ENCODE measurements at places on chromosomes 7 and 10.

GRCh38 chr10:13425397-13425796, 77.3 kb upstream of the SEPHS1 start:
- no peak for DNase-seq

DNA sequence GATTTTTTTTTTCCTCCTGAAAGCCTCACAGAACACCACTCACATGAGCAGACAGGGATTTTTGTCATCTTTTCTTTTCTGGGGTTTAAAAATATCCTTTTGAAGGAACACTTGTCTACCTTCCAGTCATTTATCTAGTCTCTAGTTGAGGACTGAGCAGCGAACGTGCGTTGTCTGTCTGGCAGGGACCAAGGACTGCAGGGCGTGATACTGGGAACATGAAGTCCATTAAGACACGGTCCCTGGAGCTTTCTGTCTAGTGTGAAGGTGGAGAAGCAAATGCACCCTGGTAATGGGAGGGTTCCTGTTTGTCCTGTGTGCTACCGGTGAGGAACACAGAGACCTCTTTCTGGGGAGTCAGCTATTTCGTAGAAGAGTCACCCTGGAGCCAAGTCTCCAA, 207.4 kb downstream of the TMEM178B start:
- no peak for DNase-seq

GRCh38 chr7:111878785-111879184, 316.5 kb upstream of the IMMP2L start:
- no peak for DNase-seq

- no peak for DNase-seq
Measured at GRCh38 chr10:124802313-124802675, 675 bp downstream of the ABRAXAS2 start.

DNA sequence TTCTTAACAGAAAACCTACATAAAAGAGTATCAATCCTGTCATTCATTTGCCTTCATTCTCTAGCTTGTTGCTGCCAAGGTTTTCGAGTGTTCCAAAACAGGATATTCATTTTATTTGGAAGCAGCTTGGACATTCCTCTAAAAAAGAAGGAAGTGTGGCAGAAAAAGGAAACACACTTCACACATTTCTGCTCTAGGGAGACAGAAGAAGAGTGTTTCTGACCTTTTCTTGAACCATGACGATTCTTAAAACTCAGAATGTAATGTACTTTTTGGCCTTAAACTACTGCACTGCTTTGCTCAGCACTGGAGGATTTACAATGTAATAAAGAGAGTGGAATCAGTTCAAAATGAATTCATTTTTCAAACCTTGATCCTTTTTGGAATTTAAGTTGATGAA, 81.3 kb downstream of the SEMA3A start:
- DNase-seq: no peak

DNA sequence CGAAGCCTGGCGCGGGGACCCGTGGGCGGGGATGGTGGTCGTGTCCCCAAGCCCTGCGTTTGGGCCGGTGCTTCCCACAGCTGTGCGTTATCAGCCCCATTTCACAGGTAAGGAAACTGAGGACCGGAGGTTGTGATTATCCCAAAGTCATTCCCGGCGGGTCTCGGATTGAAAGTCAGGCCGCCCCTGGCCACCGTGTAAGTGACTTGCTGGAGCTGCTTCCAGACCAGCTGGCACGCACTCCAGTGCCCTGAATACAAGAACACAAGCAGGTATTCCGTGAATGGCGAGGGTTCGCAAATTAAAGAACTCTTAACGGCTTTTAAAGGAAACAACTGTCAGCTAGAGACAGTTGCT, 675 bp upstream of the ATE1 start:
- DNase-seq: no peak

DNA sequence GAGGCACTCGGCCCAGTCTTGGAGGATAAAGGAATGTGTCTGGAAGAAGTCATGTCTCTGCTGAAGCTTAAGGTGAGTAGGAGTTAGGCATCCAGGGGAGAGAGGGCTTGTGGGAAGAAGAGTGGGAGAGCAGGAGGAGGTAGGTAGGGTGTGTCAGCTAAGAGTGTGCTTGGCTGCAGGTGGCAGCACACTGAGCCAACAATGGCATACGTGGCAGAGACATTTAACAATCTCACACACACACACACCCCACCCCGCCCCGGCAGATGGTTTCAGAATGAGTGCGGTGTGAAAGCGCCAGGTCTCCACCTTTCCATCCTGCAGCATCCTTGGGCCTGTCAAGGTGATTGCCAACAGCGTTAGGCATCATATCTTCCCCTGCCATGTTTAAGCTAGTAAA, 11.2 kb upstream of the ARPC1A start:
- DNase-seq: no peak

Data from stimulated activated CD8-positive, alpha-beta memory T cell treated with anti-CD3 and anti-CD28 coated beads, Interleukin-4, amount 100 ng/mL, for 1 hour (primary cell).